ENCODE measurements at places on chromosomes 3 and 15.

DNA sequence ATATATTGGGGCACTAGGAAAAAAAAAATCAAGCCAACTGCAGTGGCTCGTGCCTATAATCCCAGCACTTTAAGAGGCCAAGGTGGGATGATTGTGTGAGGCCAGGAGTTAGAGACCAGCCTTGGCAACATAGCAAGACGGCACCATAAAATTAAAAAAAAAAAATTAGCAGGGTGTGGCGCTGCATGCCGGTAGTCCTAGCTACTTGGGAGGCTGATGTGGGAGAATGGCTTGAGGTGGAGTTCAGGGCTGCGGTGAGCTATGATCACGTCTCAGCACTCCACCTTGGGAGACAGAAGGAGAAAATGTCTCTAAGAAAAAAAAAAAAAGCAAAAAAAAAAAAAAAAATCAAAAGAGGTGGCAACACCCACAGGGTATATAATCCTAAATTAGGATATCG is 49.6 kb downstream of the INO80 start:
- DNase-seq = no peak

- DNase-seq = no peak
Observed at GRCh38 chr3:58588030-58588614, 10.9 kb upstream of the FAM107A start.

DNA sequence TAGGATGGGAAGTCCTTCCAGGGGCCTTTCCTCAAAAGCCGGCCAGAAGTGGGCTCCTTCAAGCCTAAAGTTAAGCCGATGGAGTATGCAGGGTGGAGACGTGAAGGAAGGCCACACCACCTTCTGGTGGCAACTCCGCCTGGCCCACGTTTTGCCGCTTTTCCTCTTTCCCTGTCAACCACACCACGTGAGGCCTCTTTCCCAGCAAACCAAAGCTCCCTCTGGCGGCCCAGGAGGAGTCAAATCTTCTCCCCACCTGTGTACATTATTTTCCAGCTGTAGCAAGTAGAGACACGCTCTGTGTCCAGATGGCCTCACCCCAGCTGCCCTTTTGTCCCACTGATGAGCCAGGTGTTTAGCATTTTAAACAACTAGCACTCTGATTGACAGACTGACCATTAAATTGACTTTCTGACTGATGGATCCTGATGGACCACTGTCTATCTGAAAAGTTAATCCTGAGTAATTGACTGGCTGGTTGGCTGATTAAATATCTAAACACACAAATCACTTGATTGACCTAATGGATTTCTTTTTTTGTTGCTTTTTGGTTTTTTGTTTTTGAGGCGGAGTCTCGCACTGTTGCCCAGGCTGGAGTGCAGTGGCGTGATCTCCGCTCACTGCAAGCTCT is 59.6 kb upstream of the ZBTB38 start:
- no peak for DNase-seq

DNA sequence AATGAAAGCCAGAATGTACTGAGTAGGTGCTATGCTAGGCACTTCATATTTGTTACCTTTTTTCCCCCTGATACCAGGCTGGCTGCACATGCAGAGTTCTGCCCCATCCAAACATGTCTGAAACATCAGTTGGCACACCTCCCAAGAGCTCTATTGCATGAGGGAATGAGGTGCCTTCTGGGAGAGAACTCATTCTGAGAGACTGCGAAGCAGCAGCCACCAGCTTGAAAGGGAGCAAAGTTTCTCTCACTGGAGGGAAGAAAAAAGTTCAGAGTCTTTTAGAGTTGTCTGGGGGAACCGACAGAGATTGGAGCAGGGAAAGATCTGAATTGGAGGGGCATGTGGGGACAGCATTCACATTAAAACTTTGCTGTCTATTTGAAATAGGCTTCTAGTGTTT is 84.1 kb downstream of the AGBL1 start:
- DNase-seq = no peak

DNA sequence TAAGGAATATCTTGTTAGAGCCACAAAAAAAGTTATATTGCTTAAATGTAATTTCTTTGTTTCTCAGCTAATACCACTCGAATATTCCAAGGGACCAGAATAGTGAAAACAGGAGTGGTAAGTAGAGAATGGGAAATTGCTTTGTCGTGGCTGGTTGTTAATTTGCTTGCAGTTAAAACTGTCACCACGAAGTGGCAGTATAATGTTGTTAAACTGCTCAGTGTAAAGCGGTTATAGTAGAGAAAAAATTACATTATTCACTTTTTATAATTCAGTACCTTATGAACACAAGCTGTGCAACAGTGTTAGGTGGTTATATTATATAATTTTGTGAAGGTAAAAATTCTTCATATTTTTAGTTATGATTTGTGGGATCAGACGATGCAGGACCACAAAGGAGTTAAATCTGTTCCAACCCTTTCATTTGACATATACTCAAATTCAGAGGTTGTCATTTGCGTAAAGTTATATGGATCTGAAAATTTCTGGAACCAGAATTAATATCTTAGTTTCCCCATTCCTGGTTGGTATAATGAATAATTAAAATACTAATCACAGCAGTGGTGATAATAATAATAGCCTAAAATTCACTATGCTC is 171.8 kb downstream of the FEZF2 start:
- DNase-seq = no peak

DNA sequence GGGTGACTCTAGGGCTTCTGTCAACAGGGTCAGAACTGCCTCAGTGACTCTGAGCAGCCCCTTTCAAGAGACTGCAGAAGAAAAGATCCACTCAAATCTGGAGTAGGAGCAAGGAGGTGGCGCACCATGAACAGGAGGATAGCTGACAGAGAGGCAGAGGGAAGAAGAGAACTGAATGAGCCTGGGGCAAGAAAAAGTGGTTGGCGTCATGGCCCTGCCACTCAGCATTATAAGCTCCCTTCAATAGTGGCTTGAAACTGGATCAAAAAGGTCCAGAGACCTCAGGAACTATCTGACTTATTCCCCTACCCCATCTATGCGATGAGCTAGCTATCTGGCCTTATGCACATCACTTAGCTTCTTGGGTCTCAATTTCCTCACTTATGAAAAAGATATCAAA is 66.6 kb downstream of the NCEH1 start:
- DNase-seq = no peak

GRCh38 chr3:72487078-72487765 is 361.0 kb downstream of the SHQ1 start:
- no peak for DNase-seq
